Activated B cell treated with CpG ODN at 0.5 μM for 24 hours (primary cell): ENCODE measurements at places on chromosomes 13 and 19. TPM values are rescaled to one million over a fixed set of nuclear protein-coding genes. Genes with fewer than 3 reads are reported as not detected.
A peak's percentile ranks its signal among the peaks of the same experiment; 100 is the strongest.

DNA sequence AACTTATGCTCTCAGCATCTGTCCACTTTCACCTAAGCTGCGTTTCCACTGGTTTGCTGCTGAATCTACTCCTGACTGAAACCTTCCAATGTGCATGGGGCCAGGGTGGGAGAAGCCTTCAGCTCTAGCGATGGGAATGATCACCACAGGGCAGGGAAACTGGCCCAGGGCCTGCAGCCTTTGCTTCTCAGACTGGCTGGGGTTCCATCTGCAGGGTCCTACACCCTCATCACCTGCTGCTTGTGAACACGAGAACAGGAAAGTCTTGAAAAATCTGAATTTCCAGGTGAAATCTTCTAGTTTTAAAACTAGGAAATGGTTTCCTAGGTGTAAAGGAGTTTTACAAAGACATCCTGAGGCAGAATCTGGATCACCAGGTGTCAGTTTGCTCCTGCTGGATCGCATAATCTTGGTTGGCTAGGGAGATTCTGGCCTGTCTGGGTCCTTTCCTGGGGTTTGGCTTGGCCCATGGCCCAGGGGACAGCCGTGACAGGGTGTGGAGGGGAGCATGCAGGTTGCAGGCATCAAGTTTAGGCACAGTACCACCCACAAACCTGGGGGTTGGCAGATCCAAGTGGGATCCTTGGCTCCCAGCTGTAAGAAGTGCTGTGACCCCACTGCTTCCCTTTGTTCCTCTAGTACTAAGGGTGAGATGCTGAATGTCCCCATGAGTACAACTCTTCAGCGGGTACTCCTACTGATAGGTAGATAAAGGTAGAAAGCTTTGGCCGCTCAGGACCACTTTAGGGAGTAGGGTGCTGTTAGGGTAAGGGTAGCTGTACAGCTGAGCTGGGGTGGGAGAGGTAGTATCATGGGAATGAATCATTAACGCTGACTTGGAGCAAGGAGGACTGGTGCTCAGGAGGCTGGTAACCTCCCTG lies 1.8 kb upstream of the UBE2M start:
- peaks cover 73% of the 10 kb centered on the region for H3K4me1 ChIP-seq
- H3K4me3 ChIP-seq = peak overlapping the region; percentile 97
- no peaks in the 10 kb centered on the region for H3K27me3 ChIP-seq
- peak overlapping the region; percentile 97 for H3K27ac ChIP-seq

GRCh38 chr13:23129331-23129730 lies 51.4 kb upstream of the SGCG start:
- no peaks in the 10 kb centered on the region for H3K36me3 ChIP-seq
- H3K27me3 ChIP-seq = peaks cover 2% of the 10 kb centered on the region
- no peak for DNase-seq

- H3K36me3 ChIP-seq = peaks cover 23% of the 10 kb centered on the region
- DNase-seq = no peak
- no peak overlapping the region for H3K4me3 ChIP-seq
- H3K27me3 ChIP-seq = no peaks in the 10 kb centered on the region
Observed at GRCh38 chr19:54439174-54439851, 9.7 kb upstream of the LENG8 start.

DNA sequence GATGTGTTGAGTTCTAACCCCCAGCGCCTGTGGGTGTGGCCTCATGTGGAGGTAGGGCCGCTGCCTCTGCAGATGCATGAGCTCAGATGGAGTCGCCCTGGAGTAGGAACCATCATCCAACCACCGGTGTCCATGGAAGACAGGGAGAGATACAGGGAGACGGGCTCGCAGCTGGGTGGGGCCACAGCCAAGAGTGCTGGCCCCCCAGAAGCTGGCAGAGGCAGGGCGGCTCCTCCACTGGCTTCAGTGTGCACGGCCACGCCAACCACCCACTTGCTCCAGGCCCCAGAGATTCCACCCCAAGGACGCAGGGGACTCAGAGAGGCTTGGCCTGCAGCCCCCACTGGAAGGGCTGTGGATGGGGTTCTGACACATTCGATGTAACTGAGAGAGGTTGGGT lies 5.4 kb upstream of the MCF2L start:
- H3K27ac ChIP-seq = no peak overlapping the region
- no peak for DNase-seq
- H3K27me3 ChIP-seq = no peaks in the 10 kb centered on the region
- no peak overlapping the region for H3K4me3 ChIP-seq
- peaks cover 3% of the 10 kb centered on the region for H3K4me1 ChIP-seq

GRCh38 chr13:37392389-37392788 lies 206.2 kb downstream of the POSTN start:
- H3K4me1 ChIP-seq = no peaks in the 10 kb centered on the region
- H3K4me3 ChIP-seq = no peak overlapping the region
- no peak for DNase-seq
- H3K27ac ChIP-seq = no peak overlapping the region

GRCh38 chr19:50893047-50893736 lies 18.0 kb downstream of the KLK4 start:
- DNase-seq = no peak
- peaks cover 64% of the 10 kb centered on the region for H3K4me1 ChIP-seq
- H3K27me3 ChIP-seq = no peaks in the 10 kb centered on the region
- H3K27ac ChIP-seq = no peak overlapping the region
- H3K36me3 ChIP-seq = no peaks in the 10 kb centered on the region

DNA sequence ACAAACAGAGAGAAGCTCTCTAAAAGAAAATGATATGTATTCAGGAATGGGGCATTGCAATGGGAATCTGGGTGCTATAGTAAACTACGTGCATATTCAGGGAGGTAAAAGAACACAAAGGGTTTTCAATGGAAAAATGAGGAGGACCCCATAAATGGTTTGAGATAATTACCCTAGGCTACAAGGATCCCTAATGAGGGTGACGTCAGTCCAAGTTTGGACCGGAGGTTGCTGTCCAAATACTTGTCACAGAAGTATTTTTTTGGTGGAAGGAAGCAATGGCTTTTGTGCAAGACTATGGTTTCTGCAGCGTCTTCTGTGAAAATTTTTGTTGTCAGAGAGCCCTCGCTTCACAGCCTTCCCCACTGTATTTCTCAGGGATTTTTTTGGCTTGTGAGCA lies 995 bp upstream of the CEACAM18 start:
- no peaks in the 10 kb centered on the region for H3K36me3 ChIP-seq
- peaks cover 10% of the 10 kb centered on the region for H3K4me1 ChIP-seq
- no peak overlapping the region for H3K27ac ChIP-seq
- DNase-seq = no peak
- H3K4me3 ChIP-seq = no peak overlapping the region

DNA sequence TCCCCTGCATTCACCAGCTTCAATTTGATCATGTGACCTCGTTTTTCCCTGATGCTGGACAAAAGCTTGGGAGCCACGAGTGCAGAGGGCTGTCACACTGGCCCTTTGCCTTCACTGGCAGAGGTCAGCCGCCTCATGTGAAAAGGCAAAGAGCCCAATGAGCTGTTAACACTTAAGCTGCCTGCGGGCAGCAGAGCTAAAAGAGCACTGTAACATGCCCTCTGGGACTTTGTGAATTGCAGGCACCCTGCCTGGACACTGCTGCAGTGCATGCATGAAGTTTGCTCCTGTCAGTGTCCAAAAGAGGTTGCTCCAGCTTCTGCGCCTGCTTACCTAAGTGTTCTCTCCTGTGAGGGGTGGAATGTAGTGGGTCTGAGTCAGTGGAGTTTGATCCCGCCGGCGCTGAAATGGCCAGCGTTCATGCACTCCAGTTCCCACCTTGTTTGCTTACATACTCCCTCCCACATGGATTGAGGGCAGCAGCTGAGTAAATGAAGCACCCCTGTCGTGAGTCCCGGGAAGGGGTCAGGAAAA lies 193.7 kb downstream of the RFC3 start:
- no peak overlapping the region for H3K4me3 ChIP-seq
- no peaks in the 10 kb centered on the region for H3K27me3 ChIP-seq
- no peaks in the 10 kb centered on the region for H3K36me3 ChIP-seq
- no peak overlapping the region for H3K27ac ChIP-seq

- no peak overlapping the region for H3K4me3 ChIP-seq
- H3K27ac ChIP-seq = no peak overlapping the region
- no peaks in the 10 kb centered on the region for H3K27me3 ChIP-seq
- H3K36me3 ChIP-seq = no peaks in the 10 kb centered on the region
Observed at GRCh38 chr19:35310811-35311465, 18.0 kb upstream of the CD22 start.

- no peak for DNase-seq
- no peak overlapping the region for H3K4me3 ChIP-seq
- no peaks in the 10 kb centered on the region for H3K36me3 ChIP-seq
- no peak overlapping the region for H3K27ac ChIP-seq
- H3K4me1 ChIP-seq = no peaks in the 10 kb centered on the region
- peaks cover 6% of the 10 kb centered on the region for H3K27me3 ChIP-seq
Observed at GRCh38 chr13:43326100-43326499, 302.7 kb downstream of the DNAJC15 start.

GRCh38 chr19:16671652-16672274 lies 10.8 kb downstream of the TMEM38A start:
- no peak overlapping the region for H3K27ac ChIP-seq
- no peak for DNase-seq
- H3K4me3 ChIP-seq = no peak overlapping the region
- H3K36me3 ChIP-seq = peaks cover 2% of the 10 kb centered on the region
- no peaks in the 10 kb centered on the region for H3K27me3 ChIP-seq
- no peaks in the 10 kb centered on the region for H3K4me1 ChIP-seq

GRCh38 chr13:100738176-100738855 lies 63.7 kb upstream of the TMTC4 start:
- H3K27ac ChIP-seq = no peak overlapping the region
- H3K4me1 ChIP-seq = no peaks in the 10 kb centered on the region
- peaks cover 2% of the 10 kb centered on the region for H3K27me3 ChIP-seq
- H3K36me3 ChIP-seq = no peaks in the 10 kb centered on the region

DNA sequence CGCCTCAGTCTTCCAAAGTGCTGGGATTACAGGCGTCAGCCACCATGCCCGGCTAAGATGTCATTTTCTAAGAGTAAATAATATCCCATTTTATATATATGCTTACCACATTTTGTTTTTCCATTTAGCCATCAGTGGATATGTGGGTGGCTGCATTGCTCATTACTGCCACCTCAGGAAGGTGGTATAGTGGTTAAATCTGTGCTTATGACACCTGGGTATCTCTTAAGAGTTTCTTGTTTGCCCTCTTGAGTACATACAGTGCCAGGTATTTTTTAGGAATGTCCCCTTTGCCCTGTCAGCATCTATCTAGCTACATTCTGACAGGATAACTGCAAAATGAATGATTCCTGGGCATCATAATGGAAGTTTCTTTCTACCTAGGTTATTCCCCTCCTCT lies 14.6 kb downstream of the ZNF69 start:
- no peak overlapping the region for H3K27ac ChIP-seq
- peaks cover 25% of the 10 kb centered on the region for H3K36me3 ChIP-seq
- no peaks in the 10 kb centered on the region for H3K4me1 ChIP-seq
- no peak overlapping the region for H3K4me3 ChIP-seq
- H3K27me3 ChIP-seq = no peaks in the 10 kb centered on the region
- no peak for DNase-seq

- no peaks in the 10 kb centered on the region for H3K4me1 ChIP-seq
- H3K27me3 ChIP-seq = no peaks in the 10 kb centered on the region
- H3K27ac ChIP-seq = no peak overlapping the region
- no peaks in the 10 kb centered on the region for H3K36me3 ChIP-seq
- DNase-seq = no peak
Observed at GRCh38 chr13:60012488-60012887, 151.2 kb downstream of the DIAPH3 start.

GRCh38 chr13:50552424-50552966 lies 291.0 kb downstream of the DLEU7 start:
- peaks cover 8% of the 10 kb centered on the region for H3K4me1 ChIP-seq
- H3K36me3 ChIP-seq = no peaks in the 10 kb centered on the region
- H3K27ac ChIP-seq = no peak overlapping the region
- no peak for DNase-seq
- H3K4me3 ChIP-seq = no peak overlapping the region

GRCh38 chr13:77865622-77866021 lies 53.0 kb downstream of the EDNRB start:
- no peak overlapping the region for H3K4me3 ChIP-seq
- H3K27ac ChIP-seq = no peak overlapping the region
- no peaks in the 10 kb centered on the region for H3K4me1 ChIP-seq
- no peak for DNase-seq
- no peaks in the 10 kb centered on the region for H3K36me3 ChIP-seq
- H3K27me3 ChIP-seq = peaks cover 6% of the 10 kb centered on the region

GRCh38 chr13:27406178-27406939 lies 18.1 kb upstream of the GTF3A start:
- H3K4me1 ChIP-seq = peaks cover 9% of the 10 kb centered on the region
- H3K36me3 ChIP-seq = no peaks in the 10 kb centered on the region
- DNase-seq = no peak
- H3K27ac ChIP-seq = no peak overlapping the region
- H3K4me3 ChIP-seq = no peak overlapping the region

GRCh38 chr19:58562122-58563033 lies 4.0 kb upstream of the UBE2M start:
- H3K4me1 ChIP-seq = peaks cover 59% of the 10 kb centered on the region
- no peaks in the 10 kb centered on the region for H3K27me3 ChIP-seq
- H3K27ac ChIP-seq = no peak overlapping the region

- no peak overlapping the region for H3K27ac ChIP-seq
- peaks cover 18% of the 10 kb centered on the region for H3K4me1 ChIP-seq
- H3K36me3 ChIP-seq = no peaks in the 10 kb centered on the region
- no peak for DNase-seq
- H3K27me3 ChIP-seq = peaks cover 36% of the 10 kb centered on the region
Observed at GRCh38 chr19:3276341-3276799, 51.9 kb downstream of the CELF5 start.

DNA sequence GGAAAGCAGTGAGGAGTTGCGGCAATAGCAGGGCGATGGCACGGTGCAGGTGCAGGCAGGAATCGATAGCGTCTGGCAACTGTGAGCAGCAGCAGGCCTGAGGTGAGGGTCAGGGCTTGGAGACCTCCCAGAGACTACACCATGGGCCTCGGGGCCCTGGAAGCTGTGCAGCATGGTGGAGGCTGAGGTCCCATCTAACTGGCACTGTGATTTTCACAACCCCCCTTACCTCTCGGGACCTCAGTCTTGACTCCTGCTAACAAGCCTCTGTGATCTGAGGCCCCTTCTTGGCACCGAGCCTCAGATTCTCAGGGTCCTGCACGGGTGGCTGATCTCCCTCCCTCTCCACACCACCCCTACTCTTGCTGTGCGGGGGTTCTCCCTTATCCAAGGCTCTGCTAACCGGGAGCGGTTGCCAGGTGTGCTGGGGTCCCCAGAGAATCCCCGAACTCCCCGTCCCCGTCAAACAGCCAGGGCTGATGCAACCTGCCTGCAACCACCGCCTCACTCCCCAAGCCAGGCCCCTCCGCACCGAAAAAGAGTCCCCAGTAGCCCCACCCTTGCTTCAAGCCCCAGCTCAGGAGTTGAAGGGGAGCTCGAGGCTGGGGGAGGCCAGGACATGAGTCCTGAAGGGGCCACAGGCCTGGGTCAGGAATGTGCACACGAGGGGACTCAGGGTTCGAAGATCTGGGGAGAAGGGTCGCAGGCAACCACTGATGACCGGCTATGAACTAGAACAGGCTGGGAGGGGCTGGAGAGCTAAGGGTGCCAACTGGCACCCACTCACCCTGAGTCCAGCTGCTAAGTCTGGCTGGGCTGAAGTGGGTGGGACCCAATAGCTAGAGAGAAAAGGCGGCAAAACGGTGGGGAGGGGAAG lies 4.8 kb upstream of the ATF5 start:
- peak; percentile 43 for DNase-seq
- H3K27me3 ChIP-seq = no peaks in the 10 kb centered on the region
- H3K36me3 ChIP-seq = peaks cover 78% of the 10 kb centered on the region
- H3K4me3 ChIP-seq = peak overlapping the region; percentile 59

The KLK2 gene
- total RNA-seq = 0.69 and 1.8 TPM in 2 replicates

The ZNF99 gene
- 0.07 and 0.10 TPM in 2 replicates for total RNA-seq

The COG6 gene
- total RNA-seq = 28.9 and 29.6 TPM in 2 replicates

The ZNF221 gene
- total RNA-seq = 2.6 TPM in 2 replicates

The FXYD5 gene
- 103 and 125 TPM in 2 replicates for total RNA-seq

The GEMIN7 gene
- 37.0 and 38.7 TPM in 2 replicates for total RNA-seq

The RASL11A gene
- 1.4 and 2.0 TPM in 2 replicates for total RNA-seq

The LENG9 gene
- total RNA-seq = 6.3 and 8.5 TPM in 2 replicates
